ENCODE measurements at places on chromosomes 12 and 14. TPM values are rescaled to one million over a fixed set of nuclear protein-coding genes. Genes with fewer than 3 reads are reported as not detected.

NRL gene
- 1.2 TPM for total RNA-seq

ADAMTS20 gene
- not detected for total RNA-seq

PSEN1 gene
- total RNA-seq = 73.6 TPM

POTEM gene
- total RNA-seq = not detected

KCNH5 gene
- total RNA-seq = not detected

TSPAN19 gene
- 0.18 TPM for total RNA-seq

GZMB gene
- total RNA-seq = not detected

SHMT2 gene
- 130 TPM for total RNA-seq

GPR137C gene
- total RNA-seq = 0.07 TPM

CLEC2A gene
- not detected for total RNA-seq

PTPN6 gene
- total RNA-seq = 14.0 TPM

LRFN5 gene
- not detected for total RNA-seq

SLC25A3 gene
- total RNA-seq = 764 TPM

FKBP11 gene
- total RNA-seq = 63.3 TPM

RASSF9 gene
- total RNA-seq = 0.53 TPM

KLRC3 gene
- total RNA-seq = 0.37 TPM

RESF1 gene
- 26.2 TPM for total RNA-seq

SLC7A7 gene
- total RNA-seq = 10.1 TPM

ISCA2 gene
- 47.7 TPM for total RNA-seq

ARHGEF40 gene
- total RNA-seq = 8.7 TPM

MED13L gene
- total RNA-seq = 15.4 TPM

FZD10 gene
- not detected for total RNA-seq

OTOGL gene
- total RNA-seq = not detected

HOXC5 gene
- total RNA-seq = 0.43 TPM

DHRS2 gene
- 5.7 TPM for total RNA-seq

HOXC4 gene
- 3.8 TPM for total RNA-seq

PRB2 gene
- total RNA-seq = not detected
